Vagina (tissue), 2 donors: ENCODE measurements at places on chromosomes 13 and 19.

DNA sequence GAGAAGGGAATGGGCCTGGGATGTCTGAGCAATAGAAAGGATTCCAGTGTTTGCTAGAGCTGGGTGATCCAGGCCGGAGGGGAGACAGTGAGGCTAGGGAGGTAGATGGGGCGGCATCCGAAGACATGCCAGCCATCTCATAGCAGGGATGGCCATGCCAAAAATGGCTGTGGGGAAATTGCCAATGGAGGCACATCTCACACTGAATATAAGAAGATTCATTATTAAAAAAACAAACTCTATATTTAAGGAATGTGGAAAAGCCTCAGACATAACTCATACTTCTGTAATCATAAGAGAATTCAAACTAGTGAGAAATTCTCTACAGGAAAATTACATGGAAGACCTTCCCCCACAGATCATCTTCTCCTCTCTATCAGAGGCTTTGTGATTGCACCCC, 289.2 kb downstream of the FGF9 start:
- DNase-seq: no peak

GRCh38 chr19:30513082-30513411, 140.9 kb downstream of the ZNF536 start:
- DNase-seq: no peak

DNA sequence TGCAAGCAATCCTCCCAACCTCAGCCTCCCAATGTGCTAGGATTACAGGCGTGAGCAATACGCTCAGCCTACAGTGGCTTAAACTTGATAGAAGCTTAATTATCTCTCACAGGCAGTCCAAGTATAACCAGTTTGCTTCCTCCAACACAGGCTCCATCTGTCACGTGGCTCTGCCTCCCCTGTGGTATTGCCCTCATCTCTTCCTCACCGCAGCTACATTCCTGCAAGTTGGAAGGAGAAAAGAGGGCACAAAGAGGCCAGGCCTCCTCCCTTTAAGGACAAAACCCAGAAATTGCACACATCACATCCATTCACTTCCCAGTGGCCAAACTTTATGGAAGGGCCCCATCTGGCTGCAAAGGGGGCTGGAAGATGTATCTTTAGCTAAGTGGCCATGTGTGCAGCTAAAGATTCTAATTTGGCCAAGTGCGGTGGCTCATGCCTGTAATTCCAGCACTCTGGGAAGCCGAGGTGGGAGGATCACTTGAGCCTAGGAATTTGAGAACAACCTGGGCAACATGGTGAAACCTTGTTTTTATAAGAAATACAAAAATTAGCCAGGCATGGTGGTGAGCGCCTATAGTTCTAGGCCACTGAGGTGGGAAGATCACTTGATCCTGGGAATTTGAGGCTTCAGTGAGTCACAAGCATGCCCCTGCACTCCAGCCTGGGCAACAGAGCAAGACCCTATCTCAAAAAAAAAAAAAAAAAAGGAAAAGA, 3.1 kb upstream of the SDHAF1 start:
- DNase-seq: no peak

DNA sequence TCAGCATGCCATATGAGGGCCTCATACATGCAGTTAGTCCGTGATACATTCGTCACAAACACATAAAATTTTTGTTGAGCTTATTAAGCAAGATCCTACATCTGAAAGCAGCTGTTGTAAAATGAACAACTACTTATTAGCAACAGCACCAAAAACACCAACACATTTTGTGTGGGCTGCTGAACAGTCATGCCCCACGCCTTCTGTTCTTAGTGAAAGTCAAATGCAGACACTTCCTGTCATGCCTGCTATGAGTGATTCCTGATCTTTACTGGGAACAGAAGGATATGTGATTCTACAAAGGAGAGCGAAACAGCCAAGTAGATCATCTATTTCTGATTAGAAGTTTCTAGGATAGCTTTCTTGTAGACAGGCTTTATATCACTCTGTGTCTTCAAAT, 4.2 kb upstream of the B3GLCT start:
- DNase-seq: no peak
